GM23248 (cell line): ENCODE measurements at places on chromosomes 13 and 19. TPM values are rescaled to one million over a fixed set of nuclear protein-coding genes. Genes with fewer than 3 reads are reported as not detected.

Gene TLE6
- polyA plus RNA-seq: 0.21 and 0.68 TPM in 2 replicates

- DNase-seq: peak; percentile 38
Measured at GRCh38 chr13:30047154-30047874, 196.9 kb upstream of the UBL3 start.

DNA sequence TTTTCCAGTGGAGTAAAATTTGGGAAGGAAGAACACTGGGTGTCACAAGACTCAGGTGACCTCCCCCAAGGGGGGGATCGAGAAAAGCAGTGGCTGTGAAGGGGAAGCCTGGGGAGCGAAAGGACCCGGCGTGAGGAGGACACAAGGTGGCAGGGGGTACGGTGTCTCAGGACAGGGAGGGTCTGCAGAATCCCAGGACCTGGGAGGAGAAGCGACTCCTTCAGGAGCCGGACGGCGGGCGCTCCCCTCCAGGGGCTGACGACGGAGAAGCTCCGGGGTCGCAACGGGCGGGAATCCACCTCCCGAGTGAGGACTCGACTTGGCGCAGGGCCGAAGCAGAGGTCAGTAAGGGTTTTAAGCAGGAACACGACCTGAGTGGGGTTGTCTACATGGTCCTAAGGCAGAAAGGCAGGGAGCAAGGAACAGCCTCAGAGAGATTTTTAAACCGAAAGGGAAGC, 529 bp downstream of the ZNF836 start:
- no peak for DNase-seq

DNA sequence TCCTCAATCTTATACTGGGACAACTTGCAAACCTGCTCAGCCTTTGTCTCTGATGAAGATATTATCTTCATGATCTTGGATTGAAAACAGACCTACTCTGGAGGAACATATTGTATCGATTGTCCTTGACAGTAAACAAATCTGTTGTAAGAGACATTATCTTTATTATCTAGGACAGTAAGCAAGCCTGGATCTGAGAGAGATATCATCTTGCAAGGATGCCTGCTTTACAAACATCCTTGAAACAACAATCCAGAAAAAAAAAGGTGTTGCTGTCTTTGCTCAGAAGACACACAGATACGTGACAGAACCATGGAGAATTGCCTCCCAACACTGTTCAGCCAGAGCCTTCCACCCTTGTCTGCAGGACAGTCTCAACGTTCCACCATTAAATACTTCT, 4.0 kb upstream of the KLK3 start:
- no peak for DNase-seq

DNA sequence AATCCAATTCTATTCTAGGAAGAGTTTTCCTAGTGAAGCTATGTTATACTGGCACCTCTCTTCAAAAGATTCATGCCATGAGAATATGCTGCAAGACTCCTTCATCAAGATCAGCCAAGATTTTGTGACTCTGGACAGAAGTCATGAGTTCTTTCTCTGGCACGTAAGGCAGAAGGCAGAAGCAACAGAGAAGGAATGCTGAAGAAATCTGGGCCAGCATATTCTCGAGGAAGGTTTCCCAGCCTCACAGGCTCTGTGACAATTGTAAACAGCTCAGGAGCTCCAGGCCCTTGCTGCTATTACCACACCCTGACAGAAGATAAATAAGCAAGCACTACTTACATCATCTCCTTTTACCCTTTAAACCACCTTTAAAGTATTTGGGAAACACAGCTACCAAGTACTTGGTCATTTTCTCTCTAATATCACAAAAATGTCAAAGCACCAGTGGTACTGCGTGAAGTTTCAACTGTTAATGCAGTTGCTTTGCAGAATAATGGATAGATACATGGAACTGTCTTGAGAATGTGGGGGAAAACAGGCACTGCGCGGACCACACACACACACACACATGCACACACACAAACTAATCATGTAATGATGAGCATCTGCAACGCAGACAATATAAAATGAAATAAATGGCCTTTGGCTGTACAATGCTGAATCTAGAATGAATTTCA, 55.4 kb downstream of the INTS6 start:
- peak; percentile 91 for DNase-seq

Gene ZNF8
- 1.1 and 1.2 TPM in 2 replicates for polyA plus RNA-seq

GRCh38 chr13:69921156-69921555, 186.5 kb upstream of the ATXN8OS start:
- DNase-seq: no peak

DNA sequence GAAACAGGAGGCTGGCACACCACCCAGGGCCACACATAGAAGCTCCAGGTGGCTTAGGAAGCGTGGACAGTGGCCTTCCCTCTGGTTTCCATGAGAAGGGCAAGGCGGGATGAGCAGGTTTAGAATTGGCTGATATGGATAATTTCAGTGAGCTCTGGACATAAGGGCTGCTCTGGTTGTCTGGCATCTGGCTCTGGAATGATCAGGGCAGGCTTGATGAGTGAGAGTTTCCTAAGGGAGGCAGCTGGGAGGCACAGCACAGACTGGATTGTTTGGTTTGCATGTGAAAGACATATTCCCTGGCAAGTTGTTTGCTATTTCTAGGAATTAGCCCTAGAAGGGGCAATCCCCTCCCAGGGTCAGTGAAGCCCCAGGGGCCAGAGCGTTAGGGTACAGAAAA, 129.5 kb downstream of the ATP8A2 start:
- DNase-seq: no peak

DNA sequence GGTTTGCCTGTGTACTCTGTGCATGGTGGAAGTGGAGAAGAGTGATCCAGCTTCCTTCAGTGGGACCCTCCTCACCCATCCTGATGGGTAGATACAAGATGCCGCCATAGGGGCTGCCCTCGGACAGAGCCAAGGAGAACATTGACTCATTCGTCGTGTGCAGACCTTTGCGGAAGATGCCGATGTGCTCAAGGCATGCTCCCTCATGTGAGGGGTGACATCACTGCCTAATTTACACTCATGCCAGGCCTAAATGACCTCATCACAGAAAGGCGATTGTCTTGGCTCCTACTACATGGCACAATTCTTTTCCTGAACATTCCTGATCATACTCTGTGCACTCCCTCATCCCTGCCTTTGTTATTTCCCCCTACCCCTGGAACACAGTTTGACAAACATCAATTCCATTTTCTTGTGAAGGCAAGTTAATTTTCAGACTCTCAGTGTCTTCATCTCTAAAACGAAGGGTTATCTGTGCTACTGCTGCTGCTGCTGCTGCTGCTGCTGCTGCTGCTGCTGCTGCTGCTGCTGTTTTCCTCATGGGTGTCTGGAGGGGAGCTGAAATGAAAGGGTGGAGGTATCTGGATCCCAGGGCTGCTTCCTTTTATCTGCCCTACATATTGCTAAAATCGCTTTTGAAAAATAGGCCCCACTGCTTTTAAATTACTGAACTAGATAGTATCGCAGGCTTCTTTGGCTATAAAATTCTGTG, 146.5 kb upstream of the ARGLU1 start:
- no peak for DNase-seq

DNA sequence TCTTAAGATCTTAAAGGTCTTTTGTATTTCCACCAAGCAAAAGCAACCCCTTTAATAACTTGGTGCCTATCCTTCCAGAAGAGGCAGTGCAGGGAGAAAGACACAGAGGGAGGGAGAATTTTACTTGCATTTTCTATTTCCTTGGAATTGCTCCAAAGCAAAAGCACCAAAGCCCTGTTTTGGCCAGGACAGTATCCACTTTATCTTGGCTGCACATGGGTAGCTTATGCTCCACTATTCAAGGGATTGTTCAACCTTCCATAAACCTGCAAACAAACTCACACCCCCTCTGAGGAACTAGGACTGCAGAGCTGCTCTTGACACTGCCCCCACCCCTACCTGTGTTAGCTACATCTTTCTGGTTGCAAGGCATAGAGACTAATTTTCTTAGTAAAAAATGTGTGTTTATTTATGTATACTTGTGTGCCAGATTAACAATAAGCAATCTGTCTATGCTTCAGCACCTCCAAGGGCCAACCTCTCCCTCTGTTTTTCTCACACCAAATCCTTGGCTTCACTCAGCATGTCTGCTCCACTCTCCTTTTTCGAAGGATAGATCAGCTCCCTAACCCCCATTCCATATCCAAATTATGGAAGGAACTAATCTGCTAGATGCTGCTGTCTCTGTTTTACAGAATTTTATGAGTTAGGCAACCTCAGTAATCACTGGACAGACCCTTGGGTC, 68.1 kb upstream of the KLF12 start:
- DNase-seq: no peak

- peak; percentile 79 for DNase-seq
Measured at GRCh38 chr13:50676602-50677001, 166.9 kb downstream of the DLEU7 start.

- no peak for DNase-seq
Measured at GRCh38 chr13:84025824-84026223, 143.6 kb upstream of the SLITRK1 start.

Gene ATXN8OS
- polyA plus RNA-seq: not detected in 2 replicates

DNA sequence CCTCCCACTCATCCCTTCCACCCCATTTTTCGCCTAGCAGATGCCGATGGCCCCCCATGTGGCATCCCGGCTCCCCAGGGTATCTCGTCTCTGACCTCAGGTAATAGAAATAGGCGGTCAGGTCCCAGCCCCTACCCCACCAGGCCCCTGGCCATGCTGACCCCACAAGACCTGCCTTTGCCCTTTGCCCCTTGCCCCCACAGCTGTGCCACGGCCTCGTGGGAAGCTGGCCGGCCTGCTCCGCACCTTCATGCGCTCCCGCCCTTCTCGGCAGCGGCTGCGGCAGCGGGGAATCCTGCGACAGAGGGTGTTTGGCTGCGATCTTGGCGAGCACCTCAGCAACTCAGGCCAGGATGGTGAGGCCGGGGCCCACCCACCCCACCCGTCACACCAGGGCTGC, 5.4 kb downstream of the ARHGAP33 start:
- no peak for DNase-seq

GRCh38 chr13:95708811-95709500, 32.0 kb downstream of the DNAJC3 start:
- no peak for DNase-seq

- DNase-seq: no peak
Measured at GRCh38 chr19:31254611-31255010, 94.6 kb downstream of the TSHZ3 start.

DNA sequence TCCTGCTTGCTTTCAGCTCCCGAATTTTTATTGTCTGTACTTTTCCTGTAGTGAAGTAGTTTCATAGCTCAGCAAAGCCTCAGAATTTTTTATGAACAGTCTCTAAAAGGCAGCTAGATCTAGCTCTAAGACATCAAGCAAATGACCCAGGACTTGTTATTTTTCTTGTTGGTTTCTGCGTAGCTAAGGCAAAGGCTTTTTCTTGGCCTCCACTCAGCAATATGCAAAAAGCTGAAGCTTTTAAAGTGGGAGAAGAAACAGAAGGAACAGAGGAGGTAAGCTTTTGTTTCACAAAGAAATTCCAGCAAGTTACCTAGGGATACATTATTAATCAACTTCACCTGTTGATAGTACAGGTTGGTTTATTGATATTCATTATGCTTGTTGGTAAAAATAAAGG, 235.9 kb downstream of the PCDH20 start:
- no peak for DNase-seq

DNA sequence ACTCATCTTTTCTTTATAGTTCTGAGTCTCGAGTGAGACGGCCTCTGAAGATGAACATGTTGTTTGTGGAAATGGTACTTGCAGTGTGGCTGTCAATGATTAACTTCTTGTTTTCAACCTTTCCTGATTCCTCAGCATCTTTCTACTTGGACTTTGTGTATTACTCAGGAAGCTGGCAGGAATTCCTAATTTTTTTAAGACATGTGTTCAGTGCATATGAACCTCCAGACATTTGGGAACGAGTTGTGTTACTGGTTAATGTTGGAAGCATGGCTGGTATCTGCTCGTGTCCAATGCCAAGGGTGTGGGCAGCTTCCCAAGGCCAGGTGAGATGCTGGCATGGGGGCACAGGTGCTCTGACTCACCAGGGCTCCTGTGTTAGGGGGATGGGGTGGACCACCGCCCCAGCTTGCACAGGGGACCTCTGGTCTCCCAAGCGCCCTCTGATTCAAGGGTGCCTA, 61.1 kb upstream of the MCF2L start:
- no peak for DNase-seq

GRCh38 chr13:111004444-111004843, 89.6 kb upstream of the ANKRD10 start:
- no peak for DNase-seq

Gene SLC8A2
- polyA plus RNA-seq: 0.11 TPM in 1 of 2 replicates, not detected in the other

- DNase-seq: no peak
Measured at GRCh38 chr19:7989071-7989575, 16.3 kb downstream of the ELAVL1 start.

Gene NLRP7
- not detected in 2 replicates for polyA plus RNA-seq

DNA sequence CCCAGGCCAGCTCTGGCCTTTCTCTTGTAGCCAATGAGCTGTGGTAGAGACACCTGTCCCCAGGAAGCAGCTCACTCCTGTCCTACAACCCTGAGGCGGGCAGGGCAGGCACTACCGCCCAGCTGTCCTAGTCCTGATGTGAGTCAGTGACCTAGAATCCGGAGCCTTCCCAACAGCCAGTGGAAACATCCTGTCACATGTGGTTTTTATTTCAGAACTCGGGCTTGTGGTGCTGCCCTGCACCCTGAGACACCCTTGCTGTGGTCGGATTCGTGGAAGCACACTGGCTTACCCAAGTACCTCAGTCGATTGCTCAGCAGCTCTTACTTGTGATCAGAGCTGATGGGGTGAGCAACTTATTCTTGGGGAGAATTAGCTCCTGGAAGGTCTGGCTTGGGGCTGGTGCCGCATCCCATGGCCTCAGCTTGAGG, 83.6 kb upstream of the ARHGEF7 start:
- DNase-seq: peak; percentile 96

- no peak for DNase-seq
Measured at GRCh38 chr13:105311094-105311493, 1224.4 kb downstream of the EFNB2 start.

- DNase-seq: no peak
Measured at GRCh38 chr13:97202761-97203160, 19.4 kb upstream of the MBNL2 start.

GRCh38 chr13:46753917-46754316, 43.0 kb downstream of the ESD start:
- DNase-seq: no peak

DNA sequence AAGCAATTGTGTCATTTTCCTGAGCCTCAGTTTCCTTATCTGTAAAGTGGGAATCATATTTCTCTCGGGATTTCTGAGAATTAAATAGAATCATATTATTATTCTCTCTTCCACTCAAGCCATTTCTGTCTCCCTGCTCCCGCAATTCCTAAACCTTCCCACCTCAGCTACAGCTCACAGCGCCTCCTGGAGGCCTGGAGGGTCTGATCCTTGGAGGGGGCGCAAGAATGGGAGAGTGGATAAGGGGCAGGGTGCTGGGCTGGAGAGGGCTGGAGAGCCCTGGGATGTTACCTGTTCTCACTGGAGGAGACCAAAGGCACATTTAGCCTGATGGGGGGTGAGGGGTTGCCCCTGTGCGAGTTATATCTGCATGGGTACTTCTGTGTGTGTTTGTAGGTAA, 31.1 kb upstream of the CYP2S1 start:
- DNase-seq: no peak
